ENCODE measurements at places on chromosomes 3 and 15.

DNA sequence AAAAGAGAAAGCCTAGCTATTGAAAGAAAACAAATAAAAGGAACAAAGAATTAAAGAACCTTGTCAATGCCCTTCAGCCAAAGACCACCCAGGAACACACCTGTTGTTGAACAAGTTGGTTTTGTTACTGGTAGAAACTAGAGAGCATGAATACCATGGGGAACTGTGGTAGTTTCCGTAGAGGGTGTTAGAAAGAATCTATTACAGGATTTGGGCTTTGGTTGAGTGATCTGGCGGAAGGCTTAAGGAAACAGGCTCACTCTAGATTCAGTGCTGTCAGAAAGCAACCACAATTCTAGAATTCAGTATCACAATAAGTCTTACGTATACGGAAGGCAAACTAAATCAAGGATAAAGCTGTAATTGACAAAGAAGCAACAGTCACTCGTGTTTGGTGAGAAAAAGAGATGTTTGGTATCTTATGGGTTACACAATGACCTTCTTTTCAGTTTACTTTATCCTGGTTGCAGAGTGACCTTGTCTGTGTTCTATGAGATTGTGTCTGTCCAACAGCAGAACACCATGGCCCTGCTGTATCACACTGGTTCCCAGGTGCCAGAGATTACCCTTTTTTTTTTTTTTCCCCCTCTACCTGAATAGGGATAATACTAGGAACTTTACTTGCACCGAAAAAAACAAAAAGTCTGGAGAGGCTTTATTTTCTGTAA is 265.9 kb downstream of the SHQ1 start:
- DNase-seq = no peak

- DNase-seq = no peak
Observed at GRCh38 chr15:43107751-43108150, 1.9 kb upstream of the UBR1 start.

GRCh38 chr3:54506603-54507002 is 384.3 kb downstream of the CACNA2D3 start:
- DNase-seq = no peak

DNA sequence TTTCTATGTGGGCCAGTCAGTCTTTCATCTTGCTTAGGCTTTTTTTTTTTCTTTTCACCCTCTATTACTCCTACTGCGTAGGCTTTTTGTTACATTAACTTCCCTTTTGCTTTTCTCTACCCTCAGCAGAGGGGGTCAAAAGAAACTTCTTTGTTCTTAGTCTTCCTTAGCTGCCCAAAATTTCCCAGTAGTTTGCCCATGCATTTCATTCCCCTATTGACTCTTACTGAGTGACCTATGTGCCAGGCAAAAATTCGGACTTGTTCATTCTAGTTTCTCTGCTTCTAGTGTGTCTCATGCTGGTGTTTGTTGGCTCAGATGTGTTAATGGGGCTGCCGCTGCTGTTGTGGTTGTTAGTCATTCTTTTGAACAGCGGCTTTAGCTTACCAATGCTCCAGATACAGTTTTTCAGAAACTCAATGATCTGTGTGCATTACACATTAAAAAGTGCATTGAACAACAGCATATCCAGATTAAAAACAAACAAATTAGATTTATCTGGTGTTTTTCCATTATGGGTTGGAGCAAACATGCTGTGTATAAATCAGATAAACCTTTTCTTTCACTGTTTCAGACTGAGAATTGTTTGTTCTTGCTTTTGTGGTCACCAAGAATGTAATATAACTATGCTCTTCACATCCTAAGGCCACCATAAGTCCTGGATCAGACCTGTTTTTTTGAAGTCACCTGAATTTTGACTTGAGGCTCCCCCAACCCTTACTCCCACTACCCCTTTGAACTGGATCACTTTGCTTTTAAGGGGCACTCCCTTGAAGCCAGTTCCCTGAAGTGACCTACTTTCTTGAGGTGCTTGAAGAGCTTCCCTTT is 43.1 kb downstream of the PDE8A start:
- DNase-seq = no peak

- DNase-seq = no peak
Observed at GRCh38 chr15:48025118-48025517, 95.7 kb upstream of the SLC24A5 start.

- DNase-seq = no peak
Observed at GRCh38 chr15:47822048-47822447, 104.7 kb downstream of the SEMA6D start.

GRCh38 chr3:188861842-188862744 is 309.7 kb upstream of the TPRG1 start:
- DNase-seq = no peak

DNA sequence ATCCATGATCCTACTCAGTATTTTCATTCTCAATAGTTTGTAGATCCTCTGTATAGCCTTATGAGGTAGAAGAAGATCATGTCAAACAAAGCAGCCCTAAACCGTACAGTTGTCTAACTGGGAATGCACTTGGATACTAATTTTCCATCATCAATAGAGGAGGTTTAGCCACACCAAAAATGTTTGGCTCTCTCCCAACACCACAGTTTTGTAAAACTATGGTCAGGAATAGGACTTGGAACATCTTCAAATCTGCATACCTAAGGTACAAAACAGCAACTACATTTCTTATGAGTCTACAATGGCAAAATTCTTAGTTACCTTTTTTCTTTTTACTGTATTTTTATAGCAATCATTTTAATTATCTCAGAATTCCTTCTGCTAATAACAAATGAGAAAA is 1001.6 kb downstream of the ROBO2 start:
- DNase-seq = no peak

DNA sequence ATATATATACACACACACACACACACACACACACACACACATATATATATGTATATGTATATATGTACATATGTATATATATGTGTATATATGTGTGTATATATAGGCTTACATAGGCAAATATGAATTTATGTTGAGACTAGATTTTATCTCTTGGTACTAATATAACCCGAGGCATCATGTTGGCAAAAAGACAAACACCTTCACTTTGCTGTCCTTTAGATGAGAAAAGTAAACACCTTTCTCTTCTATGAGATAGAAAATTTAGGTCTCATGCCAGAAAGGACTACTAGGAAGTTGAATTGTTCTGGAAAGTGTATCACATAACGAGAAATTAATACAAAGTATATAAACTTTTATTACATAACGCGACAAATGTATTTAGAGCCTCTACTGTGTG is 19.6 kb upstream of the LEO1 start:
- DNase-seq = no peak

DNA sequence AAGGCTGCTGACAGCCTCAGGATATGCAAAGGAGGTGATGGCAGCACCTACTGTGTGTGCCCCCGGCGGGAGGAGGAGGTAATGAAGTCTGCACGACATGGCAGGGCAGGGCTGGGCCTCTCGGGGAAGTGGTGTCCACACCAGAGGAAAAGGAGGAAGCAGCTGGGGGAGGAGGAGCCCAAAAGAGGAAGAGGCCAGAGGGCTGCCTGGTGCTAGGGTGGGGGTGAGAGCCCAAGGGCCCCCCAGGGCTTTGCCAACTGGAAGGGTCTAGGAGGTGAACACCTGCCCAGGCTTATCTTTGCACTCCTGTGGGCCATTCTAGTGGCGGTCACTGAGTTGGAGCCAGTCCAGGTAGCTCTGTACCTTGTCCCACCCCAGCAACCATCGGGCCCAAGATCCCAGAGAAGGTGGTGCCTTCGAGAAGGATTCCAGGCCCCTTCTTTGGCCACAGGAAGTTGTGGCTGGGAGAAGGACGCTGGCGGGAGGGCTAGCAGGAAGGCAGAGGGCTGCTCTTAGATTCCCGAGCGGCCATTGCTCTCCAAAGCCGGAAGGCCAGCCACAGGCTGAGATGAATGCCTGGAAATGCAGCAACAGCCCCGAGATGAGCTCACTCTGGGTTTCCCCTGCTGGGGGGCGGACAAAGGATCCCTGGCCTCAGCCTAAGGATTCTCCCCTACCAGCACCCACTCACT is 7.0 kb downstream of the GNAI2 start:
- DNase-seq = no peak

DNA sequence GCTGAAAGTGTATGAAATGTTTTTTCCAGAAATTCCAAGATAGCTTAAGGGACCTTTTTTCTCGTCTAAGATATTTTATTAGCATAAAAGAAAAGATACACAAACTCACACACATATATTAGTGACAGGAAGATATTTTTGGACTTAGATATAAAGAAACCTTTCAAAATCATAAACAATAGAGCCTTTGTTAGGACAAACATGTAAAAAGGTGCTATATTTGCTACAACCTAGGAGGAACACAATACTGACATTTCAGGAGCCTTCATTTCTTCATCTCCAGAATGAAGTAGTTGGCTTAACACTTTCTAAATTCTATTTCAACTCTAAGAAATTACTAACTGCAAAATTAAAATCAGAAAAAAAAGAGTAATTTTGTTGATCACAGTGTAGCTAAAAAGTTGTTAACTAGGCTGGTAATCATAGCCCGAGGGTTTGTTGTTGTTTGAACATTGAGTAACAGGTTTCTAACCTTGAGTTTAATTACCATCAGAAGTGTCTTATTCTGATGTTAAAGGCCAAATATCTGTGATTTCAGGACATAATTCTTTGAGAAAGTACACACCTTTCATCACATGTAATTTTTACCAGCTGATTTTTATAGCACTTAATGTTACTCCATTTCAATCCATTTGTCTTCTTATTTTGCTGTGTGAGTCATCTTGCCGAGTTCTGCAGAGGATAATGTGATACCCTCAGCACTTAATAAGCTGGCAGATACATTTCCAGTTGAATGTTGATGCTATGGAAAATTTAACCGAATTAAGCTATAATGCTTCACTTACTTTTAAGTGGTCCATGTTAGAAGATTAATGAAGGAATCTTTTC is 97.3 kb downstream of the MBNL1 start:
- DNase-seq = no peak

DNA sequence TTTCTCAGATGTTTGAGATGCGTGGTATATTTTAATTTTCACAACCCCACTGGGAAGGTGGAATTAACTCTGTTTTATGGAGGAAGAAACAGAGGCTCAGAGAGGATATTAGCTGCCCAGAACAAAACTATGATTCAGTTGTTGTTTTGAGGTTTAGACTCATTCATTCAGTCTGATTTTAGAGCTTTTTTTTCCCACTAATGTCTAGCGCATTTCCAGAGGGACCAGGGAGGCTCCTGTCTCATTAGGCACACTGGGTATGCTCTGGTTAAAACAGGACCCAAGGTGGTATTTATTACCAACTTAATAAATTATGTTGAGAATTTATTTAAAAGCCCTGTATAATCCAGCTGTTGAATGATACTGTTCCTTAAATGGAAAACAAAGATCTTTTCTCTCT is 272.0 kb upstream of the RGMA start:
- no peak for DNase-seq

GRCh38 chr3:32510075-32510724 is 7.5 kb upstream of the CMTM6 start:
- DNase-seq = no peak

- no peak for DNase-seq
Observed at GRCh38 chr3:197206913-197207312, 91.5 kb downstream of the DLG1 start.

DNA sequence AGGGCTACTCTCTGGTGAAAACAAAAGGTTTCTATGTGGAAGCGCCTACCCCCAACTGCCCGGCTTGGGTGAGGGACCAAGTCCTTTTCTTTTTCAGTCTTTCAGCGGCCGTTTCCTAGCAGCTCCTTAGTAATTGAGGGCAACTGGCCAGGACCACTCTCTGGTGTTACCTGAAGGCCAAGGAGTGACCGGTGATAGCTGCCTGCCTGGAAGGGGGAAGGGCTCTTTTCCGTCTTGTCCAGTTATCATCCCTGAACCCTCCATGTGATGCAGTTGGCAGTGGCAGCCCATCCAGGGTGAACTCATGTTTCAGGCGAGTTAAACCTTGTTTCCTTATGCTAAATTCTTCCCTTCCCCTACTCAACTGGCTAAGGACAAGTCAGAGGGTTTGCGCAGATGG is 33.3 kb downstream of the RHCG start:
- no peak for DNase-seq

GRCh38 chr15:98202256-98202655 is 241.8 kb downstream of the ARRDC4 start:
- no peak for DNase-seq

DNA sequence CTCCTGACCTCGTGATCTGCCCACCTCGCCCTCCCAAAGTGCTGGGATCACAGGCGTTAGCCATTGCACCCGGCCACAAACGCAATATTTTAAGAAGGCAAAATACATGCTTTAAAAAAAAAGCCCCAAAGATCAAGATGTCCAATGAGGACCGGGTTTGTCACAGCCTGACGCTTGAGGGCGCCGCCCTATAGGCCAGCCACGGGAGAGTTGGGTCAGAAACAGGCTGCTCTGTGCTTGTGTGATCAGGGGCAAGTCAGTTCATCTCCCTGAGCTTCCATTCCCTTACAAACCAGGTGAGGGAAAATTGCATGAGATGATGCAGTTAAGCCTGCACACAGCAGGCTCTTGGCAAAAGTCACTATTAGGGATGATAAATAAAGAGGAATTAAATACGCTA is 23.9 kb downstream of the FAM174B start:
- no peak for DNase-seq

DNA sequence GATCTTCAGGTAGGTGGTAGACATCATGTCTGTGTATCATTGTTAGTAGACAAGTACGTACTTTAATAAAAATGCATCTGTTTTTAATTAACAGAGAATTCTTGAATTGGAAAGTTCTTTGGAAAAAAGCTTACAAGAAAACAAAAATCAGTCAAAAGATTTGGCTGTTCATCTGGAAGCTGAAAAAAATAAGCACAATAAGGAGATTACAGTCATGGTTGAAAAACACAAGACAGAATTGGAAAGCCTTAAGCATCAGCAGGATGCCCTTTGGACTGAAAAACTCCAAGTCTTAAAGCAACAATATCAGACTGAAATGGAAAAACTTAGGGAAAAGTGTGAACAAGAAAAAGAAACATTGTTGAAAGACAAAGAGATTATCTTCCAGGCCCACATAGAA is 149.1 kb upstream of the LRRFIP2 start:
- DNase-seq = no peak

DNA sequence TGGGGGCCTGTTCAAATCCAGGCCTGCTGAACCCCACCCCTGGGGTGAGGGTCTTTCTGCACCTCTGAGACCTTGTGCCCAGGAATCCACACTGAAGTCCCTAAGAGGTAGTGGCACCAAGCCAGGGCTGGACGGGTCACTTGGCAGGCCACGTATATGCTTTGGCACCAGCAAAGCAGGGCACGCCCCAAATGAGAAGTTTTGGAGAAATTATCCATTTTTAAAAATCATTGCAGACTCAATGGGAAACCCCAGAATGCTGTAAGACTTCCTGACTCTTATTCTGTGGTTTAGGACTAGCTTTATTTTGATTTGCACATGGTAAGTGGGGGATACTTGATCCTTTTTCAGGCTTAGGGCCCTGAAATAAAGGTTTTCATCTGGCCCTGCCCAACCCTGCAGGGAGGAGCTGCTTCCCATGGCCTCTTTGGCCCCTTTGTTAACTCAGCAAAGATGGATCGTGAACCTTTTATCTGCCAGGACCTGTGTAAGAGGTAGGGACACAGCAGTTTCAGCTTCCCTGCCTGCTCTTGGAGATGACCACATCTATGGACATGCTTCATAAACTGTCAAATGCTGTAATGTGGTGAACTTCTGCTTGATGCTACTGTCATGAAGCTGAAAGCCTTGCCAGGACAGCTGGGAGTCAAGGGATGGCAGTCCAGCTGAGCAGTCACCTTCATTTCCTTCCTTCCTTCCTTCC is 88.0 kb downstream of the HMG20A start:
- no peak for DNase-seq

- no peak for DNase-seq
Observed at GRCh38 chr3:130709671-130710070, 37.0 kb downstream of the PIK3R4 start.
